ENCODE measurements at places on chromosomes 7 and 10.
A peak's percentile ranks its signal among the peaks of the same experiment; 100 is the strongest.

GRCh38 chr7:127912901-127913300, 118.3 kb downstream of the LRRC4 start:
- DNase-seq: no peak

DNA sequence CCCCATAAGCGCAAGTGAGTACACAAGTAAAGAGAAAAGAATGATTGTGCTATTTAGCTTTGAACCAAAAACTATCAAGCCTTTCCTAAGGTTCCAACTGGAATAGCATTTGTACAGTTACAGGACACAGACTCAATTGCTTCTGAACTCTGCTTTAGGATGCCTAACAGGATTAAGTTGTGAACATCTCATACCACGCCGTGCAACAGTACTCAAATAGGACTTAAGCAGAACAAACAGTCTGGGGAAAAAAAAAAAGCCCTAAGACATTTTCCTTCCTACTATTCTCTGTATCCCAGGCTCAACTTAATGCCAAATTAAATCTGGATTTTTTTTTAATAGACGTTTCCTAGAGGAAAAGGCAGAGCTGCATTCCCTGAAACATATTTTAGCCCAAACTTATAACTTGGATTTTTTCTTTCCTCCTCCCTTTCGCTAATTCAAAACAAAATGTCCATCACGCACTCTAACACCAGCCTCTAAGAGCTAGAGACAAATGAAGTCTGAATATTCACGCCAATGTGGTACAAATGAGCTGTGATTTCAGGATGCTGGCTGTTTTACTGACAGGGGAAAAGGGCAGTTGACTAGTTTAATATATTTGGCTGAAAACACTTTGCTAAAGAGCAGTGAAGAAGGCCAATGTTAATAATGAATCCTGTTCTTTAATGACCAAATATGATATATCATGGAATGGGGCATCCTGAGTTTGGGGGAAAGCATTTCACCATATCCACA, 68.6 kb downstream of the CALD1 start:
- no peak for DNase-seq

- DNase-seq: no peak
Observed at GRCh38 chr7:31550432-31550831, 36.5 kb downstream of the ITPRID1 start.

DNA sequence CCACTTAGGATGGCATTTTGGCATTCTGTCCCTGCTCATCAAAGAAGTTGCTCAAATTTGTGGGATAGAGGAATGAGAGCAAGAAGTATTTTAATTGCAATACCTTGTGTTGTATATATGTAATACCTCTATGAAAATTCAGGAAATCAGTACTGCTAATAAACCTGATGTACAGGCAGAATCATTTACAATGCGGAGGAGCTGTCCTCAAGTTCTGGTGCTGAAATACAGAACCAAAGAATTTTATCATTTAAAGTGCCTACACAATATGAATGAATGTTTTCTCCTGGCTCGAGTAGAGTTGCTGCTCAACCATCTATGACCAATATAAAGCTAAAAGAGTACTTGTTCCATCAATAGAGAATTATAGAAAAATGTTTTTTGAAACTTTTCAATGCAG, 305.8 kb downstream of the PLXNA4 start:
- no peak for DNase-seq

DNA sequence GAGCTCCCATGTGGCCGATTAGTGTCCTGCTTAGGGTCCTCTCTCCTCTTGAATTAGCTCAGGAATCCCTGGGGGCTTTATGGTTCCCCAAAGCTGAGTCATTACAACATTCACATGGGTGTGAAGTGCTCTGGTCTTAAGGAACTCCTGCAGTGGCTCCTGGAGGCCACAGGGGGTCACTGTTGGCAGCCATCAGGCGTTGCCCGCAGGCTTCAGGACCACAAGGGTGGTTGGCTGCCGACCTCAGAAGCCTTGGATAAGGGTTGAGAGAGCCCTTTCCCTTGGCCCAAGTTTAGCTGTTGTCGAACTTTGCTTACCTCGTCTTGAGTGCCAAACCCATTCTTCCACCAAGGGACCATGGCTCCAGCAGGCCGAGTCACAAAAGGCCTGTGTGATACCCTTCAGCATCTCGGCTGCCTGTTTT, 61.7 kb downstream of the SH2D4B start:
- DNase-seq: no peak

DNA sequence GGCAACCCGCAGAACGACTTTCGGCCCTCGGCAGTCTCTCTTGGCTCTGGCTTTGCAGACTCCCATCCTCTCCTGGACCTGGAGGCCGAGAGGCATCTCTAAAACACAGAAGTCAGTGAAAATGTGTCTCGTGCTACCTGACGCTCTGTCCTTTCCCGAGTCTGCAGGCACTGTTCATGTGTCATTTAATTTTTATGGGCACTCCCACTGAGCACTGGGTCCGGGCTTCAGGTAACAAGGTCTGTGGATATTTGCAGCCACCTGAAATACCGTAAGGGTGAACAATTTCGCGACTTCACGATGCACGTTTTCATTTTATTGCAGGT, 96.8 kb downstream of the GLRX3 start:
- no peak for DNase-seq

GRCh38 chr10:34423673-34424625, 391.1 kb downstream of the PARD3 start:
- DNase-seq: no peak

DNA sequence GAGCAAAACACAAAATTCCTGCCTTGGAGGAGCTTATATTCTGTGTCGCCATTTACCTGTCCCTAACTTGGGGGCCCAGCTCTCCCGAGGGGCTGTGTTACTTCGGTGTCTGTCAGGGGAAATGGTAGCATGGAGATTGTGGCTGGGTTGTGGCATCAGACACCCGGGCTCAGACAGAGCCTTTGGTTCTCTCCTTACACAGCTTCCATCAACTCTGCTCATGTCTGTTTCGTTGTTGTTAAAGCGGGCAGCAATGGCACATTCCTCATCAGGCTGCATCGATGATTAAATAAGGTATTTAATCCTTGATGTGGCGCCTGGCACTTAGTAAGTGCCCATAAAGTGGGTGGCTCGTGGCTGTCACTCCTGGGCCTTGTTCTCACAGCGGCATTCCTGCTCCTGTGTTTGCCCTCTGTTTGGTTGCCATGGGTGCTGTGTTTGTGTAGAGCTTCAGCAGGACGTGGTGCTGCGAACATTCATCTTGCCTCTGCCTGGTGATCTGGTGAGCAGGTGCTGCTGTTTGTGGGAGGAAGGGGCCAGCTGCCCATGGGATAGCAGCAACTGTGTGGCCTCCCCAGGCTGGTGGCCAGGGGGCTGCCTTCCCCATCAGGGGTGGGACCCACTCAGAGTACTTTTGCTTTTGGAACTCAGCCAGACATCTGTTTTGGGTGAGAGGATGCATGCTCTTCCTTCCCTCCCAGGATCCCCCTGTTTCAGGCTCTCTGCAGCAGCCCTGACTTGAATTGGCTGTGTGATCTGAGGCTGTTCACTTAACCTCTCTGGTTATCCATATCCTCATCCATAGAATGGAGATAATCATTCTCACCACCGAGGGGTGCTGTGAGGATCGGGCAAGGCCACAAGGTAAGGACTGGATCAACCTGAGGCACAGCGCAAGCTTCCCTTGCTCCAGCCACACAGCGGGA, 207.2 kb upstream of the SVIL start:
- DNase-seq: peak; percentile 78

DNA sequence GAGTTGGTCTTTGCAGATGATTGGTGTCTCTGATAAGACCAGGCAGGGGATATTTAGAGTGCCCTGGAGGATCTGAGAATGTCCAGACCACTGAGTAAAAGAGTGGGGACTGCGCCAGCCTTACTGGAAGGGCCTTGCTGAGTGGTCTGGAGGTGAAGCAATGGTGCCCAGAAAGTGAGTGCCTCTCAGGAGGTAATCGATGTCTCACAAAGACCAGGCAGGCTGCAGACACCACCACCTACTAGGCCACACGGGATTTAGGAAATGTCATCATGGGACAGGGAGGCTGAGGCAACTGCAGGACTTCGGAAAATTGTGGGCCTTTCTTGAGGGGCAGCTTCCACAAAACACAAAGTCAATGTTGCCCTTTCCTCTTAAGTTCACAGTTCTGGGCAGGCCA, 57.2 kb upstream of the STEAP1B start:
- DNase-seq: no peak

- no peak for DNase-seq
Observed at GRCh38 chr10:13373644-13374043, 25.6 kb upstream of the SEPHS1 start.

DNA sequence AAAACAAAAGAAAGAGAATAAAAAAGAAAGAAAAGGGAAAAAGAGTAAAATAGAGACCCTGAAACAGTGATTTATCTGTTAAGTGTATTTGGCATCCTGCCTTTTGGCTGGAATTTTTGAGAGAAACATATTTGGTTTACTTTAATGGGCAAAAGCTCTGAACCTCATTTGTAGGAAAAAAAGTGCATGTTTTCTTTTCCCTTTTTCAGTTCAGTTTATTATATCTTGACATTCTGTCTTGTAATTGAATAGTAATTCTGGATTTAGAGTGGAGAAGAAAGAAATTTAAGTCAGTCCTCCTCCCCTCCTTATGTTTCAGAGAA, 69.5 kb downstream of the ARID5B start:
- DNase-seq: no peak

GRCh38 chr7:7746458-7746857, 28.1 kb upstream of the RPA3 start:
- no peak for DNase-seq

GRCh38 chr10:119457966-119458766, 84.4 kb downstream of the RGS10 start:
- DNase-seq: no peak

GRCh38 chr10:43685744-43686143, 37.1 kb upstream of the ZNF32 start:
- DNase-seq: no peak

DNA sequence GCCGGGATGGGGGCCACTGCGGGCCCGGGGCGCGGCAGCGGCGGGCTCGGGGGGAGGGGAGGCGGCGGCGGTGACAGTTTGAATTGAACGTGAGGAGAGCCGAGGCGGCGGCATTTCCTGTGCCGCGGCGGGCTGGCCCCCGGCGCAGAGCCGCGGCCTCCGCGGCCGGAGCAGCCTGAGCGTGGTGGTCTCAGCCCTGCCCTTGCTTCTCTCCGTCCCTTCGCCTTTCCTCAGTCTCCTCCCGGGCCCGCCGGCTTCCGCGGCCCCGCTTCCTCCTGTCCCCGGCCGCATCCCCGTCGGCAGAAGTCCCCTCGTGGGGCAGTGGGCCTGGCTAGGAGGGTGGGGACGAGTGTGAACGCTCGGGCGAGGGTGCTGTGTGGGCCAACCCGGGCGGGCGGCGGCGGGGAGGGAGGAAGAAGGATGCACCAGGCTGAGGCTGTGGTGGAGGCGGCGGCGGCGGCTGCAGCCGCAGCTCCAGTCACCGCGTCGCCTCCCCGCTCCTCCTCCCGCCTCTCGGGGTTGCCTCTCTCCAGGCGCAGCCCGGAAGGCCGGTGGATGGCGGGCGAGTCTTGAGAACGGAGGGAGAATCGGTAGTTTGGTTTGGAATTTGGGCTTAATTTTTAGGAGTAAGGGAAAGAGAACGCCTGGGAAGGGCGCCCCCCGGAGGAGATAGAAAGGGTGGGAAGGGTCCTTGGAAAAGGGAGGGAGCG, 690 bp downstream of the SEPTIN7 start:
- DNase-seq: peak; percentile 74

DNA sequence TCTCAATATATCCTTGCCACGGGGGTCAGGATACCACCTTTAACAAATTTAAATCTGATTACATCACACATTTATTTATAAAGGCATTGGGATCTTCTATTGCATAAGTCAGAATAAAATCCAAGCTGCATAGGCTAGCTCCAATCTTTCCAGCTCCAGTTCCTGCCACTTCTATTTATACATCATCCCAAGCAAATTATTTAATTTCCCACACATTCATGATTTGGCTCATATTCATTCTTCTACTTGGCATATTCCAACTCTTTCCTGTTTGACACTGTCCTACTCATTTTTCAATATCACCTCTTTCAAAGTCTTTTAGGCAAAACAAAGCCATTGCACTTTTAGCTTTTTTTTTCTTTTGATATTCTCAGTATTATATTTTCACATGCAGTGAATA, 579.0 kb upstream of the FZD8 start:
- no peak for DNase-seq

DNA sequence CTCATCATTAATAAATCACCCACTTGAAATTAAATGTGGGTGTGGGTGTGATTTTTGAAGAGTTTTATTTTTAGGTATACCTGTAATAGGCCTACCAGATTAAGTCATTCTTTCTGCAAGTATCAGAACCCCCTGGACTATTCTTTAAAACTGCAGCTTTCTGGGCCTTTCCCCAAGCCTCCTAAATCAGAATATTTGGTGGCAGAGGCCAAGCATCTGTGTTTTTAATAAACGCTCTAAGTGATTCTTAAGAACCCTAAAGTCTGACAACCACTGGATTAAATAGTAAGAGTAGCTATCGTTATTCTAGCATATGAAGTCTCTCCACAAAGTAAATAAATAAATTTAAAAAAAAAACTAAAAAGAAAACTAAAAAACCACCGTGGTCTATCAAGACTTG, 703.0 kb upstream of the NRP1 start:
- no peak for DNase-seq

- DNase-seq: peak; percentile 43
Observed at GRCh38 chr7:23530405-23530804, 1.4 kb downstream of the TRA2A start.

DNA sequence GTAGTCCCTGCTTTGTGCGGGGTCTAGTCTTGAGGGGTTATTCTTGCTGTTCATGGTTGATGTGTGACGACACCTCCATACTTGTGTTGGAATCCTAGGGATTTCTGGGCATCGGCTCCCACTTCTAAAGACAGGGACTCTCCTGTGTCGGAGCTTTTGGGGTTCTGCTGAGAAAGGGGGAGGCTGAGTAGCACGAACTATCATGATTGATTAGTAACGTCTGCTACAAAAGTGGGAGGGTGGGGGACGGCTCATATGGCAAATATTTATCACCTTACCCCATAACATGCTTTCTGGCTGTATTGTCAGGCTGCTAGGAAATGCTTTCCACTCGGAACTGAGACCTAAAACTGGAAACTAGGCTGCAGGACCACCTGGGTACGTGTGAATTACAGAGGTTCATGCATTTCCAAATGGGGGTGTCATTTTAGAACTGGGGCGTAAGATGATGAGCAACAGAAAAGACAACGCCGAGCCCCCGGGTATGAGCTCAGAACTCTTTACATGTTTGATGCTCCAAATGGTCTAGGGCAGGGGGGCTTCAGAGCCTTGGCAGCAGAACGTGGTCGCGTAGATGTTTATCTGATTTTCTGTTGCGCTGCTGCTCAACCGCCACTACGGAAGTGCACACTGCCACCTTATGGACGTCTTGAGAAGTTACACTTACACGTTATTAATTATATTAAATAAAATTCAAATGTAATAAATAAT, 15.1 kb upstream of the NME8 start:
- peak; percentile 11 for DNase-seq

DNA sequence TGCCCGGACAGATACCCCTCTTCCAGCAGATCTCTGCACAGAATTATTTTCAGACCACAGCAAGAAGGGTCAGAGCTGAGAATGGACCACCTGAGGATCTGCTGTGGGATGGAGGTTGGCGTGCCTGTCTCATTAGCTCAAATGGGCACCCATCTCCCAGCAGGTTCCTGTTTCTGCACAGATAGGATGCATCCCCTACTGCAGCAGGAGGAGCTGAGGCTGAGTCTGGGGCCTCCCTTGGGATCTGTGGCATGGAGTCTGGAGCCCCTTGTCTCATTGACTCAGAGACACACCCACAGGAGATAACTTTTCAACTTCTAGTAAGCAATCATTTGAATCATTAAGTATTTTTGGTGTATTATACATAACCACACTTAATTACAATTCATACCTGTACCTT, 212.7 kb downstream of the ADK start:
- no peak for DNase-seq

GRCh38 chr10:110274647-110275046, 30.1 kb downstream of the SMNDC1 start:
- DNase-seq: no peak
